ENCODE measurements at places on chromosomes 4 and X.

- DNase-seq: no peak
Measured at GRCh38 chr4:76459291-76459723, 24.3 kb downstream of the SHROOM3 start.

DNA sequence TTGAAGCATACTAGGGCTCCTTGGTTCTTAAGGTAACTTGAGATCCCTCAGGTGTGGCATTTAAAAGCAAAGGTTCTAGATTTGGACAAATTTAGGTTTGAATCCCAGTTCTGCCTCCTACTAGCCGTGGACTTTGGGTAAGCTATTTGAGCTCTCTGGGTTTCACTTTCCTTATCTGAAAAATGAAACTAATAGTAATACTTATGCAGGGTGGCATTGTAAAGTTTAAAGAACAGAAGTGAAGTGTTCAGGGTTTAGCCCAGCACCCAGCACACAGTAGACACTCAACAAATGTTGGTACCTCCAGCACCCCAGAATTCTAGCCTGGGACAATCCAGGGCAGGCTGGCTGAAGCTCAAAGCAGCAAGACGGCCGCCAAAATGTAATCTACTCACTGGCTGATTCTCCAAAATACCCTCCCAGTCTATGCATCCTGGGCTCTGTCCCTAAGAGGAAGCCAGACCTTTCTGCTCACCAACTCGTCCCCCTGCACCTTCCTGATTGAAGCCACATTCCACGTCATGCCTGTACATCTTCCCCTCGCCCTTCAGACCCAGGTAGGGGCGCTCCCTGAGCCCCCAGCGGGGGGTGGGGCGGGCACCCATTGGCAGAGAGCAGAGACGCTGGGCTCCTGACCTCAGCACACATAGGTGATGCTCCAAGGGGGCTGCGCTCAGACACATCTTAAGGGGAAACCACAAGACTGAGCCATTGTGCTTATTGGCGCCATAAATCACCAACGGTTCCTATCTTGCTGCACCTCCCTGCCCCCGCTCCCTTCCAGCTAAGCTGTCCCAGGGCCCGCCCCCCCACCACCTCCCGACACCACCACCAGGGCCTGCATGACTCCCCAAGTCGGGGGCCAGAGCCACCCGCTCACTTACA is 160.6 kb downstream of the BCOR start:
- no peak for DNase-seq

GRCh38 chr4:143441678-143442077 is 71.8 kb upstream of the SMARCA5 start:
- DNase-seq: no peak

GRCh38 chr4:136748773-136749172 is 783.5 kb downstream of the PCDH18 start:
- no peak for DNase-seq

GRCh38 chrX:19593690-19594089 is 78.4 kb upstream of the MAP3K15 start:
- no peak for DNase-seq

DNA sequence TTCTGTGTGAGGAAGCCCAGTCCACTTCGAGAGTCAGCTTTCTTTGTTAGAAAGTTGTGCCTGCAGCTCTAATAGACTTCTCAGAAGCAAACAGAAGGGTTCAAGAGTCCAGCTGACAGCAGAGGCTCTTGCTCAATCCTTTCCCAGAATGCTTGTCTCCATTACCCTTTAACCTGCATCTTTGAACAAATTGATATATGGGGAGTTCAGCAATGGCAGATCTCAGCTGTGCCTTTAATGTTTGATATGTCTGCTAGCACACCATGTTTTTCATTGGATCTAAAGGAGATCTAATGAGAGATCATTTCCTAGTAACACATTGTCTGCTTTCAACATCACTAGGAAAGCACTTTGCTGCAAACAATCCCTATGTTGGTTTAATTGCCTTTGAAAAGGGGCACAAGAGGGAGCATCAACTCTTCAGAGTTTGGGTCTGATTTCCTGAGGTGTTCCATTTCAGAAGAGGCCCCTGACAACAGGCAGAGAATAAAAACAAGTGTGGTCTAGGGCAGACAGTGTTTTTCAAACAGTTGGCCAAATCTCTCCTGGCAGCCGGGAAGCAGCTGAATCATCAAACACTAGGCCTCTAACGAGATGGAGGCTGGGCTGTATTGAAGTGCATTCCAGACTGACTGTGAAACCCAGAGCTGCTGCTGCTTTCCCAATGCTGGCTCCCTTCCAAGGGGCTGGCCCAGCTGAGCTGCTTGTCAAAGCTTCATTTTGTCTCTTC is 55.5 kb downstream of the LUZP4 start:
- DNase-seq: peak; percentile 96

- no peak for DNase-seq
Measured at GRCh38 chr4:175447016-175447415, 365.0 kb downstream of the GPM6A start.

- no peak for DNase-seq
Measured at GRCh38 chr4:4509521-4509920, 32.3 kb downstream of the STX18 start.

DNA sequence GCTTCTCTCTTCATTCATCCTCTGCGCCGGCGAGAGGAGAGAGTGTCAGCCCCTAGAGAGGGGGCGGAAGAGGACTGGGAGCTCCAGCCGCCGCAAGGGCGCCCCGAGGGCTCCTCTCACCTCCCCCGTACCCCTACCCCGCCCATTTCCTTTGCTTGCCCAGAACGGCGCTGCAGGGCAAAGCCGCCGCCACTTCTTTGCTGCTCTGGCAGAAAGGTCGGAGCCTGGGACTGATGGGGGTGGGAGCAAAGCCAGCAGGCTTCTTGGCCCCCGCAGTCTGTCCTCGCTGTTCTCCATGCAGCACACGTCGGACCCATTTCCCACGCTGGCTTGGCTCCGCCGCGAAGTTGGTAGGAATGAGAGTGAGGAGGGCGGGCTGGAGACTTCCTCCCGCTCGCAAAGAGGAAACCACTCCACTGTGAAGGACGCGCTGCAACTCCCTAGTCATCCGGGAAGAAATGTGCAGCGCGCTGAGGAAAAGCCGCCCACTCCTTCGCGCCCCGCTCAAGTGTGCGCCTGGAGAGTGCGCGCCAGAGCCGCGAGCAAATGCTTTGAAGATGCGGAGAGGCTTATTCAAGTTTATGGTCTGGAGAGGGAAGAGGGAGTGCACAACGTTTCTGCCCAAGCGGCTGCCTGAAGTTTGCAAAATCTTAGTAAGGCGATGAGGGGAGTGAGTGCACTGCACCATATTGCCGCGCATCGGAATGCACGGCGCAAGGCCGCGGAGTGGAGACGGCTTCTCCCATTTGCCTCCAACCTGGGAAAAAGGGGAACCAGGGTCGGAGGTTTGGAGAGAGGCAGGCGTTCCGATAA is 2.8 kb upstream of the PCDH7 start:
- DNase-seq: peak; percentile 40

GRCh38 chr4:78081541-78081940 is 24.4 kb downstream of the FRAS1 start:
- no peak for DNase-seq

- no peak for DNase-seq
Measured at GRCh38 chr4:154277172-154277571, 214.4 kb downstream of the DCHS2 start.

DNA sequence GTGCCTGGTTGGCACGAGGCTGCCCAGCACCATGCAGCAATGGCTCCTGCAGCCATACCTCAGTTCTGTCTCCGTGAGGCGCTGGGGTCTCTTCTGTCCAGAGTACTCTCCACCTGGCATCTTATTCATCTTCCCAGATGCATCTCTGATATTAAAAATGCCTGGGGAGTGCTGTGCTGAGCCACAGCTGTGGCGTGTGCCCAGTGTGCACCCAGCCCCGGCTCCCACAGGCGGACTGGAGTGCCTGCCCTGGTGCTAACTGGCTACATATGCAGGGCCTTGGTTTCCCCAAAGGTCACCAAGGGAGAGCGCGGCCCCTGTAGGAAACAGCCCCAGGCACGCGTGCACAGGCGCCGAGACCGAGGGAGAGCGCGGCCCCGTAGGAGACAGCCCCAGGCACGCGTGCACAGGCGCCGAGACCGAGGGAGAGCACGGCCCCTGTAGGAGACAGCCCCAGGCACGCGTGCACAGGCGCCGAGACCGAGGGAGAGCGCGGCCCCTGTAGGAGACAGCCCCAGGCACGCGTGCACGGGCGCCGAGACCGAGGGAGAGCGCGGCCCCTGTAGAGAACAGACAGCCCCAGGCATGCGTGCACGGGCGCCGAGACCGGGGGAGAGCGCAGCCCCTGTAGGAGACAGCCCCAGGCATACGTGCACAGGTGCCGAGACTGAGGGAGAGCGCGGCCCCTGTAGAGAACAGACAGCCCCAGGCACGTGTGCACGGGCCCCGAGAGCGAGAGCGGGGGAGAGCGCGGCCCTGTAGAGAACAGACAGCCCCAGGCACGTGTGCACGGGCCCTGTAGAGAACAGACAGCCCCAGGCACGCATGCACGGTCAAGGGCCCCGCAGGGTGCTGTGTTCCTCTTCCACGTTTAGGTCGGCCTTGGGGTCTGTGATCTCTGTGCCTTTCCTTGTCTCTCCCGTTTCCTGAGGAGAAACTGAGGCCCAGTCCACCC is 14.5 kb downstream of the TMEM175 start:
- DNase-seq: no peak

GRCh38 chr4:74997948-74998729 is 65.2 kb downstream of the PARM1 start:
- DNase-seq: no peak

- no peak for DNase-seq
Measured at GRCh38 chrX:2907295-2907694, 21.8 kb downstream of the ARSD start.

- no peak for DNase-seq
Measured at GRCh38 chrX:39758791-39759525, 338.8 kb downstream of the BCOR start.

- no peak for DNase-seq
Measured at GRCh38 chr4:65023883-65024670, 614.8 kb upstream of the TECRL start.

GRCh38 chr4:126850286-126850685 is 782.5 kb upstream of the INTU start:
- DNase-seq: no peak

DNA sequence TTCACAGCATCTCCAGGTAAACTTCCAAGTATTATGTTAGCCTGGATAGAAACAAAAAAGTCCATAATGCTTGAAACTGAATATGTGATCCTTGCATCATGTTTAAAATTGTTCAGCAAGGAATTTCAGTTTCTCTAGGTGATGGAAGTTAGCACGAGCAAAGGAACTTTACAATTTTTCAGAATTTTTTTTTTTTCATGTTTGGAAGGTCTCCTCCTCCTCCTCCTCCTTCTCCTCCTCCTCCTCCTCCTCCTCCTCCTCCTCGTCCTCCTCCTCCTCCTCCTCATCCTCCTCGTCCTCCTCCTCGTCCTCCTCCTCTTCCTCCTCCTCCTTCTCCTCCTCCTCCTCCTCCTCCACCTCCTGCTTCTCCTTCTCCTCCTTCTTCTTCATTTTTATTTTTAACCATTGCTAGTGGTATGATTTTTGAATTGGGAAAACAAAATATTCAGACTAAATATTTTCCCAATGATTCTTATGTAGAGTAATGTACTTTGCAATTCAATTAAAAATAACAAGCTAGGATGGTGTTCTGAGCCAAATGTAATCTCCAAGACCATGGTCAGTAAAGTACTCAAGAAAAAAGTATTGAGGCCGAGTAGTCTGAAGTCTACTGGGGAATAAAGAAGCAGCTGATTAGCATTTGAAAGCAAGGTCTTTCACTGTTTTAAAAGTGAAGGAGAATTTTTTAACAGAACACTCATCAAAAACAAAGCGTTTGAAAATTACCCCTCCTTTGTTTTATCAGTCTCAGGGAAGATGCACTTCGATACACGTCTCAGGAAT is 420.9 kb upstream of the ATOH1 start:
- no peak for DNase-seq

- no peak for DNase-seq
Measured at GRCh38 chr4:78818530-78819079, 42.5 kb downstream of the BMP2K start.

- DNase-seq: peak; percentile 89
Measured at GRCh38 chrX:121655276-121655675, 607.9 kb downstream of the GLUD2 start.

- DNase-seq: no peak
Measured at GRCh38 chrX:17584248-17584681, 153.0 kb upstream of the SCML1 start.

DNA sequence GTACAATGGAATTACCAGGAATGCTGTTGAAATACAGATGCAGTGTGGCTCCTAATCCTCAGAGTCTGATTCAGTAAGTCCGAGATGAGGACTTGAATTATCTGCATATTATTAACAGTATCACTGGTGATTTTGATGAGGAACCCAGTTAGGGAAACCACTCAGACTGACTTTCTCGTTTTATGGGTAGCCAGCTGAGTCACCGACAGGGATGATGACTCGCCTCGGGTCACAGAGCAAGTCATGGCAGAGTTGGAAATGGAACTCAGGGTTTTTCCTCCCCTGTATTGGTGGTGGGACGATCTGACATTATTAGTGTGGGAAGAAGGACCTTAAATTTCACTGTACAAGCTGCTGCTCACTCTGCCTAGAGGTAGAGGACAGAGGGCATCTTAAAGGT is 51.3 kb downstream of the RTL9 start:
- no peak for DNase-seq

DNA sequence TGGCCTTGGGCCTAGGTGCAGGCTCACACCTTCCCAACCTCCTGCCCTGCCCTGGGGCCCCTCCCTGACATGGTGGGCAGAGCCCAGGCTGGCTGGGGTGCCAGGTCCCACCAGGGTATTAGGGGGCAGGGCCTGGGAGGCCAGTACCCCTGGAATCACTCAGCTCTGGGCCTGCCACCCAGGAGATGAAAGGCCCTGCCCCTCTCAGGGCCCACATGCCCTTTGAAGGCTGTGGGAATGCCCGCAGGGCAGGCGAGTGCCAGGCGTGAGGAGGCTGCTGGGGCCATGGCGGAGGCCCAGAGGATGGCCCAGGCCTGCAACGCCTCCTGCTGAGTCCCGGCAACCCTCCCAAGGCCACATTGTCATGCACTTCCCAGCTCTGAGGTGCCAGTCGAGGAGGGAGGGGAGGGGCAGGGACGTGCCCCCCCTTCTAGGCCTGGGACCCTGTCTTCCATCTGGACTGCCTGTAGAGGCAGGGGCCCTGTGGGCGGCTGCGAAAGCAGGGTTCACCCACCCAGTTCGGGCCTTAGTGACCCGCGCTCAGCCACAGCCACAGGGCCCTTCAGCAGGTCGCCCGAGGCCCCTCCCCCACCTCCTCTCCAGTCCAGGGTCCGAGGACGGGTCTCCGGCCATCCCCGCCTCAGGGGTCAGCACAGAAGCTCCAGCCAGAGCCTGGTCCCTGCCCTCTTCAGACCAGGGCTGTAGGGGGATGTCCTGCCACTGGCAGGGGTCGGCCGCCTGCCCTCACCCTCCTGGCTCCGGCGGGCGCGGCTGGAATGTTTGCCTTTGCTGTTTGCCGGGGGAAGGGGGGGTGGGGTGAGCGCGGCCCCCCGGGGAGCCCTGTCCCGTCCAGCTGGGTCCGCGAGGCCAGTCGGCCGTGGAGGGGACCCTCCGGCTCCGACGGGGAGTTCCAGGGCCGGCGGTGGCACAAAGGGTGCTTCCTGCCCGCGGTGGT is 26.7 kb upstream of the FGFR3 start:
- no peak for DNase-seq

DNA sequence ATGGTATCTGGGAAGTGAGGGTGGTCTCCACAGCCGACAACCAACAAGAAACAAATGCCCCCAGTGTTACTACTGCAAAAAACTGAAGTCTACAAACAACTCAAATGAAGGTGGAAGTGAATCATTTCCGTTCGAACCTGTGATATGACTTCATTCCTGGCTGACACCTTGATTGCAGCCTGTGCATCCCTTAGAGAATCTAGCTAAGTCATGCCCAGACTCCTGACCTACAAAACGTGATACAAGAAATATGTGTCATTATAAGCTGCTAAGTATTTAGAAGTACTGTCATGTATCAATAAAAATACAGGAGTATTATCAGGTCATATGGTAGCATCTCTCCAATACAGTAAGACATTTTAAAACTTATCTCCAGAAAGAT is 959.7 kb upstream of the LCORL start:
- DNase-seq: no peak

Measured in NCI-H748 treated with DMSO at 0.1 percent for 48 hours (cell line).